ENCODE measurements at places on chromosomes 13 and 19.

GRCh38 chr19:41175801-41176777, 16.9 kb upstream of the CYP2S1 start:
- DNase-seq, result peak; percentile 21

GRCh38 chr19:36488846-36489117, 579 bp downstream of the ZNF566 start:
- DNase-seq, result no peak

DNA sequence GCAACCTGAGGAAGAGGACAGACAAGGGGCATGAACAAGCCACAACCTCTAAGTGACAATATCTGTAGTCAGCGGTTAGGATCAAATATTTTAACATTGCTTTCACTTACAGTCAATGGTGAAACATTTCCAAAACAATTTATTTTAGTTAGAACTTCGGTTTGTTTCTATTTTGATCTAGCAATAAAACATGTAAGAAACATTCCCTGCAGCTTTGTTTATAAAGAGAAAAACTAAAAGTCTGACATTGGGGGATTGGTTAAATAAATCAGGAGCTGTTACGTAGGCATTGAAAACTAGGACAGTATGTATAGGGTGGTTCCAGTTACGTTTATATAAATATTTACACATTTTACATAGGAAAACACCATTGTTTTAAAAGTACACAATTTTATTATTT, 3.4 kb downstream of the URI1 start:
- DNase-seq, result no peak

DNA sequence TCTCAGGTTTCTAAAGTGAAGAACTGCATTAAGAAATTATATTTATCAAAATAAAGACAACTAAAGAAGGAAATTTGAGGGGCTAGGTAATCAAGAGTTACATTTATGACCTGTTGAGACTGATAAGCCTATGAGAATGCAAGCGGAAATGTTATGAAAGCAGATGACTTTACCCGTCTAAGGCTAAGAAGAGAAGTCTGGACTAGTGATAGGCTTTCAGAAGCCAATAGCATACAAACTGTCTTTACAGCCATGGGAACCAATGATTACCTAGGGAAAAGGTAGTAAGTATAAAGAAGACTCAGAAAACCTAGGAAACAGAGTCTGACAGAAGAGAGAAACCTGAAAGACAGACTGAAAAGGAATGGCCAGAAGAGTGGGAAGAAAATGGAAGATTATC, 11.2 kb downstream of the TSC22D1 start:
- DNase-seq, result no peak

DNA sequence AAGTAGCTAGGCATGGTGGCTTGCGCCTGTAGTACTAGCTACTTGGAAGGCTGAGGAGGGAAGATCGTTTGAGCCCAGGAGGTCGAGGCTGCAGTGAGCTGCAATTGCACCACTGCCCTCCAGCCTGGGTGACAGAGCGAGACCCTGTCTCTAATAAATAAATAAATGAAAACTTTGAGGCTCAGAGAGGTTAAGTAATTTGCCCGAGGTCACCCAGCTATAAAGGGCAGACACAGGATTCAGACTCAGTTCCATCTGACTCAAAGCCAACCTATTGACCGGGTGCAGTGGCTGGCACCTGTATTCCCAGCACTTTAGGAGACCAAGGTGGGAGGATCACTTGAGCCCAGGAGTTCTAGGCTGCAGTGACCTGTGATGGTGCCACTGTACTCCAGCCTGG, 7.4 kb upstream of the OLFM2 start:
- DNase-seq, result no peak

GRCh38 chr13:55705971-55706370, 1434.7 kb upstream of the PRR20A start:
- no peak for DNase-seq

GRCh38 chr19:14033946-14034345, 2.4 kb downstream of the IL27RA start:
- DNase-seq, result no peak

- DNase-seq, result no peak
Measured at GRCh38 chr13:97275776-97276501, 53.8 kb downstream of the MBNL2 start.

DNA sequence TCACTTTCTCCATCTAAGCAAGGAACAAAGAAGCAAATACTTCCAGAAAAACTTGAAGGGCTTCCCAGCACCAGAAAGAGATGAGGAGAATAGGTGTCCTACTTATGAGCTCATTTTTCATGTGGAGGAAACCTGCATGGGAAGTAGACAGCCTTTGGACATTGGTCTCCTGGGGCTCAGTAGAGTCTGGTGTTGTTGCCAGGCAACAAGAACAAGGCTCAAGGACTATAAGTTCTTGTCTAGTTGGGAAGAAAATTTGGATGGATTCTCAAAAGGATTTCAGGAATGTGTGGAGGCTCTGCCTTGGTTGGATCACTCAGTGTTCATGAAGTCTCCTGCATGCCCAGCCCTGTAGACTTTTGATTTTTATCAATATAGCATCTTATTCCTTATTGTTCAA, 84.5 kb downstream of the MBNL2 start:
- DNase-seq, result no peak

- no peak for DNase-seq
Measured at GRCh38 chr19:39342647-39343305, 555 bp downstream of the SAMD4B start.

- no peak for DNase-seq
Measured at GRCh38 chr13:71291842-71292146, 575.2 kb downstream of the DACH1 start.

- DNase-seq, result no peak
Measured at GRCh38 chr19:18802354-18802753, 11.2 kb upstream of the COMP start.

GRCh38 chr13:31545616-31546015, 193.7 kb upstream of the RXFP2 start:
- no peak for DNase-seq

- DNase-seq, result no peak
Measured at GRCh38 chr13:46598820-46599180, 45.8 kb downstream of the LRCH1 start.

DNA sequence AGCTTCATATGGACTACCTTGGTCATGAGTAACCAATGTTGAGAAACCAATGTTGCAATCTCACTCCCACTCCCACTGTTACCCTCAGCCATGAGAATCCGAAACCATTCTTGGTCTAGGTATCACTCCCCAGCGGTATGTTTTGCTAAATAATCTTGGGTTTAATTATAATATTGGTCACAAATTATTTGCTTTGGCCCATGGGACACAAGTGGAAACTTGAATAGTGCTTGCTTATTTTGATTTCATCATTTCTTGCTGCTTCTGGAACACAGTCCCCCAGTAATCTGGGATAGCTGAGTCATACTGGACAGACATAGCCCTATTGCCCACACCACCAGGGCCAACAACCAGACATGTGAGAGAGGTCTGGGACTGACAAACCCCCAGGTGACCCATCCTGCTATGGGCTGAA, 171.6 kb upstream of the IPO5 start:
- no peak for DNase-seq

DNA sequence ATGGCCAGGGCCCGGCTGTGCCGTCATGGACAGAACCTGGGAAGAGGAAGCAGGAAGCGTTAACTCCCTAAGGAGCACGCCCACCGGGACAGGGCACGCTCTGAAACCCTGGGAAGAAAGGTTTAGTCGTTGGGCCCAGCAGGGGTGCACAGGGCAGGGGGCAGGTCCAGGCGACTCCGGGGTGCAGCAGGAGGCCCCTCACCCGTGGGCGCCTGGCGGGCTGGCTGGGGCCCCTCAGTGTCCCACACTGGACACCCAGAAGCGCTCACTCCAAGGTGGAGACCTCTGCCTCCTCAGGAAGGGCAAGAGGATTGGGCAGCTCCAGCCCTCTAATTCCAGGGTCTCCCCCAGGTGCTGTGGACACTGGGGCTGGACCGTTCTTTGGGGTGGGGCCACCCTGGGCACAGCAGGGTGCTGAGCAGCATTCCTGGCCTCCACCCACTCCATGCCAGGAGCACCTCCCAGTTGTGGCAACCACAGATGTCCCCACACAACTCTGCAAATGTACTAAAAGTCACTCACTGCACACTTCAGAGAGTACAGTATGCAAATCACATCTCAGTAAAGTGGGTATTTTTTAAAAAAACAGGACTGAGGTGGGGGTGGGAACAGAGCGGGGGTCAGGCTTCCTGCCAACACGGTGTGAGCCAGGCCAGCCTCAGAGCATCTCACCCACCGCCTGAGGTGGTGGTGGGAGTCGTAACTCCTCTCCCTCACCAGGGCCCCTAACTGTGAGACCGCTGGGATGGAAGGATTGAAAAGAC, 35.2 kb downstream of the PIP5K1C start:
- no peak for DNase-seq

GRCh38 chr19:42436006-42436405, 6.7 kb downstream of the CXCL17 start:
- DNase-seq, result no peak

- DNase-seq, result no peak
Measured at GRCh38 chr19:39692822-39693221, 11.5 kb upstream of the LGALS14 start.

DNA sequence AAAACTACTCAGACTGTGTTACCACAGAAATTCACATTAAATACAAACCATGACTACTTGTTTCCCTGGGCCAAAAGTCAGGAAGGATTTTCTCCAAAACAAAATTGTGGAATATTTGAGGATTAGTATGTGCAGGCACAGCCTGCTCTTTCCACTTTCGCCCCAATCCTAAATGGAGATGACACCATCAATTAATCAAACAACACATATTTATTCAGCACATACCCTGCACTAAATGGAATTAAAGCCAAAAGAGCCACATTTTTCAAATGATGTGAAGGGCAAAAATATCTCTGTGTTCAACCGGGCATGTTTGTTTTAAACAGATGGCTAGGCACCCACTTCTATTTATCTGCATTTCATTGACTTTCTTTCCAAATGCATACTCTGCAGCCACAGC, 523.1 kb downstream of the DCT start:
- DNase-seq, result no peak

DNA sequence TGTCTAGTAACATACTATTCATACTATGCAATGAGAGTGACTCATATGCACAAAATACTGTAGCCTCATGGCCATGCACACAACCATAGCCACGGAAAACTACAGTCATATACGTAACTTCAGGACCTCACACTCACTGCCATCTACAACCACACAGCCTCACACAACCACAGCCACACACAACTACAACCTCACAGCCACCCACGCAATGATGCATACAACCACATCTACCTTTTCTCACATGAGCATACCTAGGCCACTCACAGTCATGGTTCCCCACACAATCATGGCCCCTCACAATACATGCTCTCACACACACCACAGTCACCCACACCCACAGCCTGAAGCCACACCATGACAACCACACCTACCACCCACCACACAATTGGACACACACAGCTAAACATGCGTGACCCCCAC, 8.7 kb upstream of the TNFSF14 start:
- DNase-seq, result no peak

- no peak for DNase-seq
Measured at GRCh38 chr13:71610876-71611275, 256.1 kb downstream of the DACH1 start.

DNA sequence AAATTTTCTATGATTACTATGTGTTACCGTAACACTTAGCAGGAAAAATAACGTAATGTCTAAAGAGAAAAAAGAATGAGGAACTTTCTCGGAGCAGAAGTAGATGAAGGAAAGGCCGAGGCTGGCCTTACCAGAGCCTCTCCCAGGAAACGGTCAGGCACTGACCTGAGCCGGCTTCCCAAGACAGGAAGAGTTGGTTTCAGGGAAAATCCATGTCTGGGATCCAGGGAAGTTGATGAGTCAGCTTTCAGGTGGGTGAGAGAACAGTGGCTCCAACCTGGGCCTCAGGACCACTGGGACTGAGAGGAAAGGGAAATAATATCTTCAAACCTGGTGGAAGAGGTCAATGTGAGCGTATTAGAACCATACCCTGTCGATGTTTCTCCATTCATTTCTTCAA, 93.3 kb upstream of the UBL3 start:
- DNase-seq, result no peak

- no peak for DNase-seq
Measured at GRCh38 chr13:76620036-76620435, 266.2 kb downstream of the KCTD12 start.

- no peak for DNase-seq
Measured at GRCh38 chr13:27311518-27312210, 41.0 kb downstream of the RASL11A start.

DNA sequence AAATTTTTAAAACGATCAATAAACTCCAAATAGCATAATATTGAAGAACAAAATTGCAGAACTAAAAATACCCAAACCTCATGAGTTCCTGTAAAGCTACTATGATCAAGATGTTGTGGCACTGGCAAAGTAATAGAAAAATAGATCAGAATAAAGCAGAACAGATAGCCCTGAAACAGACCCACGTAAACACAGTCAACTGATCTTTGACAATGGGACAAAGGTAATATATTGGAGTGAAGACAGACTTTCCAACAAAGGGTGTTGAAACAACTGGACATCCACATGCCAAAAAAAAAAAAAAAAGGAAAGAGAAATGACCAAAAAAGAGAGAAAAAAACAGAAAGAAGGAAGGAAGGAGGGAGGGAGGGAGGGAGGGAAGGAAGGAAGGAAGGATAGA, 138.7 kb downstream of the IRS2 start:
- DNase-seq, result no peak

DNA sequence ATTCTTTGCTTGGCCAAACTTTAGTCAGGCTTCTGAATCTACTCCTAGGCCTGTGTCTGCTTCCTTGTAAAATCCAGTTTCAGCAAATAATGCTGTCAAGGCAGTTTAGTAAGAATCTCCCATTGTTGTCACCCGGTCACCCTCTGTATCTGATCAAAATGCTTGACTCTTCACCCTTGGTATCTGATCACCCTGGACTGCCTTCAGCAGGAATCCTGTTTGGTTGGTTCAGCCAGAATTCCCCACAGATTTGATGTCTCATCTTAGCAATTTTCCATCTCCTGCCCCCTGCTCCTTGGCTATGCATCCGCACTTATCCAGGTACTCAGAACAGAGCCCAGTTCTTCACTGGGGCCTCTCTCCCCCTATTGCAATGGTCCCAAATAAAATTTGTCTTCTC, 172.4 kb upstream of the UBL3 start:
- DNase-seq, result no peak

DNA sequence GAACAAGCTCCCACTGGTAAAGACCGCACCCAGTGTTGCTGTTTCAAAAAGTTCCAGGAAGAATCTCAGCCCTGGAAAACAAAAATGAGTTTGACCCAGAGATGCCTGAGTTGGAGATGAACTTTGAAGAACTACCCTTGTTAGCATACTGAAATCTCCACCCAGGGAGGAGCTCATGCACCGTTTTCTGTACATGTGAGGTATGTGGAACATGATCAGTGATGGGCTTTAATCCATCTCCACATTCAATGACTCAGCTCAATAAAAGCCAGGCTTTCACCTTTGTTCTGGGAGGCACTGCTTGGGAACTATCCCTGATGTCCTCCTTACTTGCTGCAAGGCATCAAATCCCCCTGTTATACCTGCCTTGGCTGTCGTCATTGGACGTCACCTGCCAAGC, 279.9 kb downstream of the UQCRFS1 start:
- no peak for DNase-seq

DNA sequence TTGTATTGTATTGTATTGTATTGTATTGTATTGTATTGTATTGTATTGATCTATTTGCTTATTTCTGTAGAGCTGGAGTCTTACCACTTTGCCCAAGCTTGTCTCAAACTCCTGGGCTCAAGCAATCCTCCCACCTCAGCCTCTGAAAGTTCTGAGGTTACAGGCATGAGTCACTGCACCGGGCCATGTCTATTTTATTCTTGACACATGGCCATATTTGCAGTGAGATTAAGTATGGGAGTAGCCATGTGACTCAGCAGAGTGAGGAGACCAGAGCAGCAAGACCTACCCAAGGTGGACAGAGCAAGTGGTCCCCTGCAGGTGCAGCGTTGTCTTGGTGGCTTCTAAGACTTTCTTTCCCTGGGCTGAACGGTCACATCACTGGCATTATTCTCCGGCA, 49.1 kb upstream of the UBAC2 start:
- DNase-seq, result no peak
